ENCODE measurements at places on chromosomes 7 and 10.

- no peak for DNase-seq
Observed at GRCh38 chr10:59595593-59595992, 114.1 kb downstream of the SLC16A9 start.

DNA sequence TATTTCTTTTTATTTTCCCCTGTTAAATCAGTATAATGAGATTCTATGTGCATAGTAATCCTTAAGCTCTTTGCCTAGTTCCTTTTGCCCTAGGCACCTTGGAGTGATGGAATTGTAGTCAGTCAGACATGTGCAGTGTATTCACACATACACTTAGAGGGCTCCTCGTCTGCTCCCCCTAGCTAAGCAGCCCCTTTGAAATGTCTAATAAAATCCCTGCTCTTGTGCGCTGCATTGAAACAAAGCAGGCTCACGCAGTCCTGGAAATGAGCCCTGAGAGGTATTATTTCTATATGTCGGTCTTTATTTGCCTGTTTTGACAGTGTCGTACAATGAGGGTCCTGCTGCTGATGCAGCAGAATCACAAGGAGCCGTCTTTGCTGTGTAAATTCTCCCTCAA, 258.7 kb downstream of the AUTS2 start:
- DNase-seq = no peak

DNA sequence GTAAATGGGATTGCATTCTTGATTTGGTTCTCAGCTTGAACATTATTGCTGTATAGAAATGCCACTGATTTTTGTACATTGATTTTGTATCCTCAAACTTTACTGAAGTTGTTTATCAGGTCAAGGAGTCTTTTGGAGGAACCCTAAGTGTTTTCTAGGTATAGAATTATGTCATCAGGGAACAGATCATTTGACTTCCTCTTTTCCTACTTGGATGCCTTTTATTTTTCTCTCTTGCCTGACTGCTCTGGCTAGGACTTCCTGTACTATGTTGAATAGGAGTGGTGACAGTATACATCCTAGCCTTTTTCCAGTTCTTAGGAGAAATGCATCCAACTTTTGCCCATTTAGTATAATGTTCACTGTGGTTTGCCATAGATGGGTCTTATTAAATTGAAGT, 48.8 kb downstream of the ANXA8 start:
- DNase-seq = no peak

DNA sequence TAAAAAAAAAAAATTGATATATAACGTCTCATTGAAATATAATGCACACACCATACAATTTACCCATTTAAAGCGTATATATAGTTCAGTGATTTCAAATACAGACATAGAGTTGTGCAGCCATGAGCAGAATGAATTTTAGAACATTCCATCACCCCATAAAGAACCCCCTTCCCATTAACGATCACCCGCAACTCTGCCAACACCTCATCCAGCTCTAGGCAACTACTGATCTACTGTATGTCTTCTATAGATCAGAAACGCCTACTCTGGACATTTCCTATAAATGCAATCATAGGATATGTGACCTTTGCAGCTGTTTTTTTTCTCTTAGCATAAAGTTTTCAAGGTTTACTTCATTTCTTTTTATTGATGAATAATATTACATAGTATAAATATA, 33.4 kb upstream of the GPAM start:
- no peak for DNase-seq

DNA sequence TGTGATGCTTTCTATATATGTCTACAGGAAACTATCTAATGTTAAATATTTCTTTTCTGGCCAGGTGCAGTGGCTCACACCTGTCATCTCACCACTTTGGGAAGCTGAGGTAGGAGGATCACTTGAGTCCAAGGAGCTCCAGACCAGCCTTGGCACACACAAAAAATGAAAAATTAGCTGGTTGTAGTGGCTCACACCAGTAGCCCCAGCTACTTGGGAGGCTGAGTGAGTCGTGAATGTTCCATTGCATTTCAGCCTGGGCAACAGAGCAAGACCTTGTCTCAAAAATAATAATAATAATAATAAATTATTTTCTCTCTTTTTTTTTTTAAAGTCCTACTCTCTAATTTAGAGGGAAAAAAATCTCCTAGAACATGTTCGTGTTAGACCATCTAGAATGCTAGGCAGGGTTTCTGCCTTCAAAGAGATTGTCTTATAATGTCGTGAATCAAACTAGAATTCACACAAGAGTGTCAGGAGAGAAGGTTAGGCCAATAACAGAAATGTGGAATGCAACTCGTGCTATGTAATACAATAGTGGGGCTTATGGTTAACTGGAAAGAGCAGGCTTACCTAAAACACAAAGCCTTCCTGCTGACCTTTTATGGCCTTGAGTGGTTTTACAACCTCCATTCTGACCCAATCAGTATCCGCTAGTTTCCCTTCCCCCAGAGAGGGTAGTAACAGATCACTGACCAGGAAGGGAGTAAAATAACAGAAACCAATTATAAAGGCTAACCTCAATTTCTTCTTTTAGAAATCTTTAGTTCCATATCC, 46.3 kb downstream of the MYOF start:
- DNase-seq = no peak

DNA sequence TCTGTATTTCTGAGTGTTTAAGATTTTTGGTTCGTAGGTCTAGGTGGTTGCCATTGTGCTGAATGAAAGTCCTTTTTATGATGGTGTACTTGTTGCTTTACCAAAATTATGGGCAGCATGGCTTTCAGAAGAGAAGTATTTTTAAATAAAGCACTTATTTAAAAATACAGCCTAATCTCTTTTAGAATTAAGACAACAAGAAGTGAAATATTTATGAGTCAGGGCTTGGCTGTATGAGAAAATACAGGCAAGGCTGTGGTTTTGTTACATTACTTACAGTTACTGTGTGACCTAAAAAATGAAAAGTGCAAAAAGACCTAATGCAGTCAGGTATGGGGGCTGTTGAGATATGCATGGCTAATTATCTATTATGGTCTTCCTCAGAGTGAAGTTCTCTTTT, 185.2 kb upstream of the PPP1R3A start:
- no peak for DNase-seq

- DNase-seq = no peak
Observed at GRCh38 chr10:104694074-104694473, 53.0 kb downstream of the SORCS3 start.

GRCh38 chr7:105602325-105603305, 21.3 kb upstream of the EFCAB10 start:
- no peak for DNase-seq

DNA sequence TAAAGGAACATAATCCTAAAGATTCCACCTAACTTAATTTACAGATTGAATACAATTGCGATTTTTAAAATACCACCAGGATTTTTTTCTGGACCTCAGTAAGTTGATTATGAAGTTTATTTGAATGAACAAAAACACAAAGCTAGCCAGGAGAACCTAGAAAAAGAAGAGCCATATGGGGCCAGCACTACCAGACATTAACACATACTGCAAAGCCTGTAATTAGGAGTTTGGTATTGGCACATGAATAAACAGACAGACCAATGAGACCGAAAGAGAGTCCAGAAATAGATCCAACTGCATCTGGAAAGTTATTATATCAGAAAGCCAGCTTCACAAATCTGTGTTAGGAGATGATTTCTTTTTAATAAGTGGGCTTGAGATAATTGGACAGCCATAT, 105.5 kb upstream of the CHST15 start:
- DNase-seq = no peak

DNA sequence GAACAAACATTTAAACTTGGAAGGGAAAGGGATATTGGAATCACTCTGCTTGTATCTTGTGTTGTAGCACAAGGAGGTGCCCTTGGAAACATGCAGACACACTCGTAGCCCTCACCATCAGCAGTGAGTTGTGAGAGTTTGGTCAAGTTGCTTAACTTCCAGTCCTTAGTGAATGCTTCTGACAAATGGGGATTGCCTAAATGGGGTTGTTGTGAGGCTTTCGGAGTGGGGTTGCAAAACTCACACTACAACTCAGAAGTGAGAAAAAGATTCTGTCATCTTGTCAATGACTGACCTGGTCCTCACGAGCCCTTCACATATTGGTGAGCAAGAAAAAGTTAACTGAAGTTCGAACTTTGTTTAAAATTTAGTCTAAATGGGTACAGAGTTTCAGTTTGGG, 29.0 kb upstream of the GSDME start:
- no peak for DNase-seq

DNA sequence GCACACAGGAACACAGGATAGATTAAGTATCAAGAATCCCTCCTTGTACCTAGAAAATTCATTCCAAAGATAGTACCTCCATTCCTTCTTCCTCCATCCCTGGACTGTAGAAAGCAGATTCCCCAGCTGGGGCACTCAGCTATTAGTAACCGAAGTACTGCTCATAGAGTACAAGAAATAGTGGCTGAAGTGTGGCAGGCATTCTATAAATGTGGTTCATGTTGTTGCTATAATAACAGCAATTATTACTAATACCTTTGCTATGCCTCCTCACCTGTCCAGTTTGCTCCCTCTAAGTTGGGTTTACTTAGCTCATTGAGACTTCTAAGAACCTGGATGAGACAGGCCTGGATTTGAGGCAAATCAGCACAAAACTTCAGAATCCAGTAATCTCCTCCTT, 453.2 kb downstream of the GRM8 start:
- DNase-seq = no peak

DNA sequence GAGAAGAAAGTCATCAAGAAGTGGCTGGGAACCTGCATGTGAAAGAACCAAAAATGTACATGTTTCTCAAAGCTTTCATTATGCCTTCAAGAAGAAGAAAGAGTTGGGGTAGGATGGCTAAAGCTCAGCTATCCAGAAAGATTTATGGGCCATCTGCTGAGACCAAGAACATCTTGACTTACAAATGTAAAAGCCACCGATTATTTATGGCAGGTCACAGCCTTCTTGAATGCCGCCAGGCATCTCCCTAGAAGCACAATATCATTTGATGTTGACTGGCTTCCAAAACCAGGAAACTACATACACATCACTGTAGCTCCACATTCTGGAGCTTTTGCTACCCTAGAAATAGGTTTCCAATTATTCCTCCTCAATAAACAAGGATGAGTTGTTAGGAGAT, 254.2 kb upstream of the AOAH start:
- DNase-seq = no peak

- DNase-seq = peak; percentile 94
Observed at GRCh38 chr10:100346765-100347567, at the start of gene SCD. Gene SCD, plus strand, starts transcription at chr10:100347233. Its CDS starts 272 bp downstream, at chr10:100347505.

DNA sequence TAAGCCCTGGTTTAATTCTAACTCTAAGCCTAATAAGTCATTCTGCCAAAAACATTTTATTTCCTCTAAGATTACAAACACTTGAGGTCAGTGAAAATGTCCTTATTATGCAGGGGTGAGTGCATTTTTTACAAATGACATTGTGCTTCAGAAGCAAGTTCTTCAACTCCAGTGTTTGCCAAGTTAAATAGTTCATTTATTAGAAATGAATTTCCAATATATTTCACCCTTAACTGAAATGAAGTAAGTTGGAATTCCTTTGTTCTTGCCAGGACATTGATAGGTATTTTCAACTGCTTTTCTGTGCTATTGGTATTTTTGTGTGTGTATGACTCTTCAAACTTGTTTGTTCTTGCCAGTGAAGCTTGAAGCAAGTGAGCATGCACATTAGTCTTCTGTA, 89.5 kb upstream of the CCDC6 start:
- no peak for DNase-seq

DNA sequence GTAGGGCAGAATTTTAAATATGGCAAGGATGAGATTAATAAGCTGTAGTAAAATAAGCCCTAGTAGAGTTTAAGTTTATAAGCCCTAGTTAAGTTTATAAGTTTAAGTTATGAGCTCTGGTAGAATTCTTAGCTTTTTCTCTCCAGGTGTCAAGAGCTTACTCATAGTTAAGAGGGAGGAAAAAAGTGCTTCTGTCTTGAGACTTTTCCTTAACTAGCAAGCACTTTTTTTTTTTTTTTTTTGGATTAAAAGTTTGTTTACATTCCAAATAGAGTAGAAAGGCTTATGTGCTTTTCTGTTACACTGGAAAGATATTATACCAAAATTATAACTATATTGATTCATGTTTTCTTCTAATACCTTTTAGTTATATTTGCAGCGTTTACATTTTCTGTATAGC, 25.5 kb upstream of the MPP7 start:
- no peak for DNase-seq

DNA sequence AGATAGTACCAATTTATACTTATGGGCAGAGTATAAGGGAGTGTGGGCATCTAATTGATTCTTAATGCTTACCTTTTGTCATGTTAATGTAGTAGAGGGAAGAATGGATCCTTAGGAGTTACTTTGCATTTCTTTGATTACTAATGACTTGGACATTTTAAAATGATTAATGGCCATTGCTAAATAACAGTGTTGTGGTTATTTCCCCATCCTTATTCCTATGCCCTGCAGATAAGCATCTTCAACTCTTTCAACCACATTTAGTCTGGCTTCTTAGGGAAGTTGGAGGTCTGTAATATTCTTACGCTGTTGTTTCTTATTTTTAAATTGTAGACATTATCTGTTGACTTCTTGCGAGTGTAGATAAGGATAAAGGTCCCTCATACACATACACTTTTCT, 37.2 kb downstream of the KAT6B start:
- DNase-seq = no peak

DNA sequence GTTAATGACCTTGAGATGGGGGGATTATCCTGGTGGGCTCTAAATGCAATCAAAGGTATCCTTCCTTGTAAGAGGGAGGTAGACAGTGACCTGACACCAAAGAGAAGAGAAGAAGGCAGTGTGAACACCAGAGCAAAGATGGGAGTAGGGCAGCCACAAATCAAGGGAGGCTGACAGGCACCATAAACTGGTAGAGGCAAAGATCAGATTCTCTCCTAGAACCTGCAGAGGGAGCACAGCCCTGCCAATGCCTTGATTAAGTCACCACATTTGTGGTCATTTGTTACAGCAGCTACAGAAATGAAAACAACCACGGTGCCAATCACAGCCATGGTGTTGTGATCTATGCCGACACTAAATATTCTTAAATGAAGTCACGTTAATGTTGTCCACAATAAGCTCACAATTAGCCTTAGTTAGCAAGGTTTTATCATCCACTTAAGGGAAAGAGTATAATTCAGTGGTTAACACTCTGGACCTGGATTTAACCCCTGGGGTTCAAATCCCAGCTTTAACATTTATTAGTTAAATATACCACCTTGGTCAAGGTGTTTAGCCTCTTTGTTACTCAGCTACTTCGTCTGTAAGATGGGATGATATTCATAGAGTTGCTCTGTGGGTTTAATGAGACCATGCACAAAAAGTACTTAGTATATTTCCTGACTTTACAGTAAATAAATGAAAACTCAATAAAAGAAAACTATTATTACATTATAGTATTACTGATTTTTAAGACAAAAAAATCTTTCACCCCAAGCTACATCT, 70.8 kb downstream of the SGMS1 start:
- peak; percentile 56 for DNase-seq

DNA sequence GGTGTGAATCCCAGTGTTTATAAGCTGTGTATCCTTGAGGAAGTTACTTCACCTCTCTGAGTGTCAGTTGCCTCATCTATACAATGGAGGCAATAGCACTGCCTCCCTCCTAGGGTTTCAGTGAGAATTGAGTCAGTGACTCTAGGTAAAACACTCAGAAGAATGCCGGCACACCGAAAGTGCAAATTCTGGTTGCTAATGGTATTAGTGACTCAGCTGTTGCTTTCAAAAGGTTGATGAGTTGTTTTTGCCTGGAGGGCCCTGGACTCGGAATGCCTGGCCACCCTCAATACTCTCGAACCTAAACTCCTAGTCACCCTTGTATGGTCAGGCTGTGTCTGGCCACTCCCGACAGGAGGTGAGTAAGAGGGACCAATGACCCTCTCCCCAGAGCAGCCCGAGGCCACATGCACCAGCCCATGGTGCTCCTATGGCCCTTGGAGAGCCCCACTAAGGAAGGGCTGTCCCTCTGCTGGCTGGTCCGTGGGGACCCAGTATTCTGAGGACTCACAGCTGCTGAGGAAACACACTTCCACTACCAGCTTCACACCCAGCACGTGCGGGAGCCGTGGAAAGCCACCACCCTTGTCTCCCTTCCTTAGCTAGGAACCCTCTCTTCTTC, 60.2 kb downstream of the CALML3 start:
- DNase-seq = no peak
